Stimulated activated CD4-positive, alpha-beta T cell treated with anti-CD3 and anti-CD28 coated beads, Interleukin-15, amount 100 ng/mL, for 24 hours (primary cell): ENCODE measurements at places on chromosomes 5 and 9.

- no peak for DNase-seq
Measured at GRCh38 chr9:28050046-28050445, 476.8 kb upstream of the C9orf72 start.

DNA sequence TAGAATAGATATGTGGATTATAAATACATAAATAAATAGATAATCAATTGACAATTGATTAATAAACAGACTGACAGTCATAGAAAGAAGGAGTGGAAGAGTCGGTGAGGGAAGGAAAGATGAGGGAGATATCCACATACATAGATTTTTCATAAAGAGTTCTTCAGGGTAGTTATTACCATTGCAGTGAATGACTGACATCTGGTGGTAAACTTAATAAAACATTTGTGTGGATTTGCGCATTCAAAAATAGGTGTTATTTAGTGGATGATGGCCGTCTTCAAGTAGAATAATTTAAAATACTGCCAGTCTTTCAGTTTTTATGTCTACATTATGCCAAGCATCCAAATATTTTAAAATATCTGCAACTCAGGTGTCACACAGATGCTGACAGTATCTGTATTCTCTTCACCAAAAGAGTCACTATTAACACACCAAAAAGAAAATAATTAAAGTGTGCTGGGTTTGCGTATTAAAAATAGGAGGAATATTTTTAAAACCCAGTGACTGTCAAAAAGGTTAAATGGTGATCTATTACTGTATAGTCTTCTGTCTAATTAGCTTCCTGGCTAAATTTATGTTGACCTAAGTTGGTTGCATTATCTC lies 78.8 kb downstream of the GIN1 start:
- DNase-seq, result no peak

- DNase-seq, result no peak
Measured at GRCh38 chr5:172219296-172219695, 25.3 kb downstream of the EFCAB9 start.

- DNase-seq, result no peak
Measured at GRCh38 chr5:124772457-124773200, 26.2 kb upstream of the ZNF608 start.

GRCh38 chr9:91332546-91333231 lies 29.0 kb downstream of the AUH start:
- DNase-seq, result no peak
